ENCODE measurements at places on chromosomes 1 and 21. TPM values are rescaled to one million over a fixed set of nuclear protein-coding genes. Genes with fewer than 3 reads are reported as not detected.
A peak's percentile ranks its signal among the peaks of the same experiment; 100 is the strongest.

Gene LSS
- 80.6 TPM for total RNA-seq

Gene COL16A1
- 389 TPM for total RNA-seq

Gene CYP4X1
- total RNA-seq: 0.62 TPM

Gene PLD5
- total RNA-seq: 4.3 TPM

Gene ERRFI1
- 124 TPM for total RNA-seq

Gene PPFIA4
- 35.3 TPM for total RNA-seq

Gene ADARB1
- total RNA-seq: 22.7 TPM

Gene ACKR1
- total RNA-seq: 0.53 TPM

Gene TUT4
- total RNA-seq: 123 TPM

Gene FDPS
- 153 TPM for total RNA-seq

Gene DPT
- 1.3 TPM for total RNA-seq

Gene WLS
- total RNA-seq: 203 TPM

DNA sequence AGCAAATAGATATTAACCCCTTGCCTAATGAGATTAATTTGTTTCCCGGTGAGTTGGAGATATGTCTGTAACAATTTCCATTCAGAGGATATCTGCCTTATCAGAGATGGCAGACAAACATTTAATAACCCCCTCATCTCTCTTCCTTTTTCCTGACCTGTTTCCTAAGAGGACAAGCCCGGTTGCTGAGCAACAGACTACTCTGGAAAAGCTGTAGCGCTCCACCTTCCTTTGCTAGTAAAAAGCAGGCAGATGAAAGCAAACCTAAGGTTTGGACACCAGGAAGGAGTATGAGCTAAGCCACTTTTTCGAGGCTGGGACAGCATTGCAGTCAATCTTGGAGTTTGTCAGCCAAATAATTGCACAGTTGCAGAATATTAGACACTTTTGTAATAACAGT lies 82.4 kb downstream of the RGS21 start:
- no peak for DNase-seq

GRCh38 chr1:36350659-36351226 lies 27.3 kb upstream of the EVA1B start:
- no peak for DNase-seq

- no peak for DNase-seq
These were observed 3.6 kb downstream of the CACNA1S start for GRCh38 chr1:201108614-201109013.

DNA sequence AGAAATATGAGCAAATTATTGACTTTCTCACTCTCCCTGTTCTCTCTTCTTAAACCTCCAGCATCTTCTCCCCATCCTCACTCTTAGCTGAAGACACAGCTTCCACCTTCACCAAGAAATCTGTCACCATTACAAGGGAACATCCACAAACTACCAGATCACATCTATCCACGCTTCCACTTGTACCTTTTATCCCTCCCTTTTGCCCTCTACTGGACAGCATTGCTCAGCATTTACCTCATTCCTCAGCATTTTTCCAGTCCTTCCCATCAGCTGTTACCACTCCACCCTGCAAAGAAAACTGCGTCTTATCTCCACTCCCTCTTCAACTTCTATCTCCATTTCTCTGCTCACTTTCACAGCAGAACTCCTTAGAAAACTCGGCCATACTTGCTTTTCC lies 42.6 kb downstream of the KCNJ6 start:
- no peak for DNase-seq

DNA sequence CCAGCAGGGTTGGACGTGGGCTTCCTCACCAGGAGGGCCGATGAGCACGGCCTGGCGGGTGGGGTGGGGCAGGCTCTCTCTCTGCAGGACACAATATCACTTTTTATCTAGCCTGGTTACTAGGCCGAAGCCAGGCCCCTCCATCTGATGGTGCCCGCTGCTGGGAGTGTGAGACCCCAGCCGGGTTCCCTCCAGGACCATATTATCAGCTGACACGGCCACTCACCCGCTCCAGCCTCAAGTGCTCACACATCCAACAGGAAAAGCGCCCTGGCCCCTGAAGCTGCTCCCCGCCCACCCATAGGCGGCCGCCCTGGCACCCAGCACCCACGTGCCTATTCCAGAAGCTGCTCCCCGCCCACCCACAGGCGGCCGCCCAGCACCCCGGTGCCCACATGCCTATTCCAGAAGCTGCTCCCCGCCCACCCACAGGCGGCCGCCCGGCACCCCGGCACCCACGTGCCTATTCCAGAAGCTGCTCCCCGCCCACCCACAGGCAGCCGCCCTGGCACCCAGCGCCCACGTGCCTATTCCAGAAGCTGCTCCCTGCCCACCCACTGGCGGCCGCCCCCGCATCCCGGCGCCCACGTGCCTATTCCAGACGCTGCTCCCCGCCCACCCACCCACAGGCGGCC lies 5.0 kb downstream of the SLC19A1 start:
- DNase-seq: peak; percentile 8

DNA sequence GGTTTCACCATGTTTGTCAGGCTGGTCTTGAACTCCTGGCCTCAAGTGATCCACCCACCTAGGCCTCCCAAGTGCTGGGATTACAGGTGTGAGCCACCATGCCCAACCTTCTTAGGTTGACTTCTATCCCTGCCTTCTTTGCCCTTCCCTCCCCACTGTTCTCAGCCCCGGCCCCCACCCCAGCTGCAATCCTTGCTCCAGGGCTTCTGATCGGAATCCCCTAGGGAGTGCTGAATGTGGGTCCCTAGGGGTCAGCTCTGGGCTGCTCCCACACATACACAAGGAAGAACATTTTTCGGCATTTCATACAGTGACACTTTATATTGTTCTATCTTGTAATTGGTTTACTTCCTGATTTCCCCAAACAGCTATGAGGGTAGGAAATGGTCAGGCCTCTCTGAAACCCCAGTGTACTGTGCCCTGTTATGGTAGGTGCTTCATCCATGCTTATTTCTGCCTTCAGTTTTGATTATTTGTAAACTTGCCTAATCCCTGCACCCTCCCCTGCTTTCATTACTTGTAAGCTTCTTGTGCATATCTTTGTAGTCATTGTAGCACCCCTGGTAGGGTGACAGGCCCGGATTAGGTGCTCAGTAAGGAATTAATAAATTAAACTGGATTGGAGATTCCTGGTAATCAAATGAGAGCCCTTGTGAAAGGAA lies 5.8 kb upstream of the SRP9 start:
- DNase-seq: no peak

- DNase-seq: no peak
These were observed 31.5 kb downstream of the WNT2B start for GRCh38 chr1:112540226-112540794.

DNA sequence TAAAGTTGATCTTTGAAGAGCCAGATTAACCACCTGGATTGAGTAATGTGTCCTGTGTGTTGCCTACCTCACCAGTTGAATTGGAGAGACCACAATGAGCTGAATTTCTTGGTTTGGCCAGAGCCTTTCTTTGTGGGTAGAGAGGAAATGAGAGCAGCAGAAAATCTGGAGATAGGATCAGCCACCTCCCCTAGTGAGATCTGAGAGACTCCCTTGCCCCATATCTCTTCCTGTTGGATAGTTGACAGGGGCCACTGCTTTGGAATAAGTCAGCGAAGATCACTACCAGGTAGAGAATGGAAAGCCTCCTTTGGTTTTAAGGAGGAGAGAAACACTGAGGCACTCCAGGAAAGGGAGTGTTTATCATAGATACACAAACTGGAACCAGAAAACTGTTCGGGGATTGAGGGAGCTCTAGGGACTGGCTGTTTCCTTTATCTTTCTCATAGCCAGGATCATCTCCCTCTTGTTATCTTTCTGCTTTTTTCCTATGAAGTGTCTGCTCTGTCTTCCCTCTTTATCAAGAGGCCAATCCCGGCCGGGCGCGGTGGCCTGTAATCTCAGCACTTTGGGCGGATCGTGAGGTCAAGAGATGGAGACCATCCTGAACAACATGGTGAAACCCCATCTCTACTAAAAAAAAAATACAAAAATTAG lies 21.3 kb upstream of the ZNF326 start:
- DNase-seq: no peak

DNA sequence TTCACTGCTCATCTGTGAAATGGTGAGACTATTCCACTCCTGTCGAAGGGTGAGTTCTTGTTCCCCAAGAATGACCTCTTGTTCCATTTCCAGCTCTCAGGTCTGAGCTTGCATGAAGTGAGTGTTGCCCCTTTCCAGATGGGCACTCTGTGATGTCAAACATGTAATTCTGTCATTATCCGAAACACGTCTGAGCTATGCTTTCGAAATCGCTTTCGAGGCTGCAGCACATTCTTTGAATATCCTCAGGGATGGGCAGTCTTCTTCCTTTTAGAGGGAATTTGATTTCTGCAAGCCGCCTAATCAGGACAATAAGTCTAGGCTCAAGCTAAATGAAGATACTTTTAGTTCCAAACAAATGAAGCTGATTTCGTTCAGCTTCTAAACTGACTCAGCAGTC lies 15.1 kb downstream of the NFASC start:
- no peak for DNase-seq

GRCh38 chr1:119714583-119714982 lies 2.8 kb downstream of the PHGDH start:
- DNase-seq: no peak

- no peak for DNase-seq
These were observed 439.3 kb downstream of the NEGR1 start for GRCh38 chr1:71843012-71843411.

DNA sequence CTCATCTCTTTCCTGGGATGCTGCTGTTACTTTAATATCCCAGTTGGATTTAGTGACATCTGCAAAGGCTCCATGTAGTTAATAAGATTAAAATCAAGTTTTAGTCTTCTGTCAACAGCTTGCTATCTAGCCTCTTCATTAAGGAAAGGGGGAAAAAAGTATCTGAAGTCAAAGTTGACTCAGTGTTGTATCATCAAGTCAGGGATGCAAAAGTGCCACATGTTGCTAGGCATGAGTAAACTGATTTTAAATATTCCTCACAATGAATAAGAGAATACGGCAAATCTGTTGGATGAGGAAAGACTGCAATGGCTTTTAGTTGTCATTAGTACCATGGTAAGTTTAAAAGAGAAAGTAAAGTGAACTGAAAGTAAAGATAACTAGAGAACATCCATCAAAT lies 383.2 kb upstream of the ZRANB2 start:
- no peak for DNase-seq

DNA sequence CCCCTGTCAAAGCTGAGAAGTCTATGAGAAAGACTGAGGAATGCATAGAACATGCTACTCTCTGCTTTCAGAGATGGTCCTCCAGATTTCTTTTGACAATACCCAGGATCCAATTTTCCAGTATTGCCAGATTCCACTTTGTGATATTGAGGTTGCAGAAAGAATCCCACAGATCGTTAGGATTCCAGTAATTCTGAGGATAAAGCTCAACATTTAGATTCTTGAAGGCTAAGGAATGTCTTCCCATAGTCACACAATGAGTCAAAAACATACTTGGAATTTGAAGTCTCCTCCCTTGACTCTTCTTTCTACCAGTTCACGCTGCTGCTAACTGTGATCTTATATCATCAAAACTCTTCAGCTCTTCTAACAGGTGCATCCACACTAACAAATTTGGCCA lies 57.1 kb downstream of the TNFSF18 start:
- no peak for DNase-seq

DNA sequence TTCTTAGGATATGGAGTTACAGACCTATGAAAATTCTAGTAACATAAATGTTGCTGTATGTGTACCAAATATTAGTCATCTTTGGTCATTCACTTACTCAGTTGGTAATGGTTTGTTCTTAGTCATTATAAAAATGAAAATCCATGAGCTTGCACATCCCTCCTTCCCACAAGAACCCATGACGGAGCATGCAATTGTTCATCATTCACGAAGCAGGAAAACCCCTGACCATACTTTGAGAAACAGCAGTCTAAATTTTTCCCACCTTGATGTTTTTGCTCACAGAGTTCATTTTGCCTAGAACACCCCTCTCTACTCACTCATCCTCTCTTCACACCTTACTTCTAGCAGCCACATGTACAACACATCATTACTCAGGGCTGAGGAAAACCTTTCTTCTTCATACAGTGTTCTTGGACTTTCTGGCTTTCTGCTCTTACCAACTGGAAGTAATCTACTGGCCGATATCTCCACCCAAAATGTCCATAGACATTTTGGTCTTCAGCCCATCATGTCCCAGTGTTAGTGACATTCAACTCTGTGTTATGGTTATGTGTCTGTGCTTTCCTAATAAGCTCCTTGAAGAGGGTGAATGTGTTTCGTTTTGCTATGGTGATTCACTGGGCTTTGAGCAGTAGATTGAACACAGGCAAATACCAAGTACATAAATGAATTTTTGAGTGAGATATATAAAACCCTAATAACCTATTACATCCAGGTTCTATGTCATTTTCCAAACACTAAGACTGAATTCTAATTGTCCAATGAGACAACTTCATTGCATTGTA lies 189.9 kb downstream of the ZC3H11B start:
- DNase-seq: no peak

GRCh38 chr1:26537951-26538352 lies 8.4 kb downstream of the RPS6KA1 start:
- no peak for DNase-seq

DNA sequence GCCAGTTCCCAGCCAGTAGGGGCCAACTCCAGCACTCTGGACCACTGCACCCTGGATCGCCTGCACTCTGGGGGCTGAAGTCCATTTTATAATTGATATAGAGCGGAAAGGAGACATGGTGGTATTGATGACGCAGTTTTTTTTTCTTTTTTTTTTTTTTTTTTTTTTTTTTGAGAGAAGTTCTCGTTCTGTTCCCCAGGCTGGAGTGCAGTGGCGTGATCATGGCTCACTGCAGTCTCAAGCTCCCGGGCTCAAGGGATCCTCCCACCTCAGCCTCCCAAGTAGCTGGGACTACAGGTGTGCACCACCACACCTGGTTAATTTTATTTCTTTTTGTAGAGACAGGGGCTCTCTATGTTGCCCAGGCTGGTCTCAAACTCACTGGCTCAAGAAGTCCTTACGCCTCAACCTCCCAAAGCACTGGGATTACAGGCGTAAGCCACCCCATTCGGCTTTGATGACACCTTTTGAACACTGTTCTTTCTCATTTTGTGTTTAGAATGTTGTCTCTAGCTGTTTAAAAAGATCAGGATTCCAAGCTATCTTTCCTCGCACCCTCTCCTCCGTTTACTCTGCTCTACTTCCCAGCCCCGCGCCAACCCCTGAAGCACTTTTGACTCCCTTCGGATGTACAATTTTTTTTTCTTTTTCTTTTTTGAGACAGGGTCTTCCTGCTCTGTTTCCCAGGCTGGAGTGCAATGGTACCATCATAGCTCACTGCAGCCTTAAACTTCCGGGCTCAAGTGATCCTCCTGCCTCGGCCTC lies 960 bp downstream of the MX2 start:
- peak; percentile 13 for DNase-seq
